ENCODE measurements at places on chromosomes 3 and 15.

DNA sequence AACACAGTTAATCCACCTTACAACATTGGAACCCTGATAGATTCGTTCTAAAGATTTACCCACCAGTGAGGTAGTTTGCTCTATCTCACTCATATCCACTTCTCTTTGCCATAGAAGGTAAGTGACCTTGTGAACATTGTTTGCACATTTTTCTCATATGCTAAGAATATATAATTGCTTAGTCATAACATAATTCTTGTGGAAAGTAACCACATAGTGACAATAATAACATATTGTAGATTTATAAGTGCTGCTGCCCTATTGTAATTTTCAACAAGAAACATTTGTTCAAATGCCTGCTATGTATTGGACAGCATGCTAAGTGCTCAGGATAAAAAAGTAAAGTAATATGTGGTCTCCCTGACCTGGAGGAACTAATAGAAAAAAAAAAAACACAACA lies 554.2 kb upstream of the KCNMB2 start:
- no peak for DNase-seq

GRCh38 chr15:40845511-40846284 lies 1.9 kb downstream of the SPINT1 start:
- DNase-seq, result no peak

DNA sequence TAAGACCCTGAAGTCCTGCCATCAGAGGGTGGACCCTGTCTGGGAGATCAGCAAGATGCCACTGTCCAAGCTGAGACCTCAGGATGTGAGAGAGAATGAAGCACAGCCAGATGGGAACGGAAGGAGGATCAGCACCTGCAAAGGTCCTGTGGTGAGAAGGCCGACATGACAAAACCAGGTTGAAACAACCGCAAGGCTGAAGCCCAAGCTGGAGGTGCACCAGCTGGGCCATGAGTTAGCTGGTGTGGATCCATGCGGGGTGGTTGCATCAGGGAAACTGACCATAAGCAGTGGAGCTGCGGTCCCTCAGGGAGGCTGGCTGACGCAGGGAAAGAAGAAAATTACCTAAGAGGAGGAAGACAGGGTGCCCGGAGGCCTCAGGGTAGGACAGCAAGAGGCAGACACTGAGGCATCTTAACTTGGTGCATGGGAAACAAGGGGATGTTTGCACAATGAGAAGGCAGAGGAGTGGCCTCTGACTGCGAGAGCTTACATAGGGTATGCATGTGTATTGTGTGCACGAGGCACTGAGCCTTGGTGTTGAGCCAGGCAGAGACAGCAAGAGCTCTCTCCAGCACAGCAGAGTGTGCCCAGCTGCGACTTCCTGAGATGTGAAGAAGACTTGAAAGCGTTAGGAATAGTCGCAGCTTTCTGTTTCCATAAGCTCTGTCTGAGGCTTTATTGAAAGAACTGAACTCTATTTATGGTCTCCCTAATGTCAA lies 497.7 kb downstream of the OCA2 start:
- no peak for DNase-seq

DNA sequence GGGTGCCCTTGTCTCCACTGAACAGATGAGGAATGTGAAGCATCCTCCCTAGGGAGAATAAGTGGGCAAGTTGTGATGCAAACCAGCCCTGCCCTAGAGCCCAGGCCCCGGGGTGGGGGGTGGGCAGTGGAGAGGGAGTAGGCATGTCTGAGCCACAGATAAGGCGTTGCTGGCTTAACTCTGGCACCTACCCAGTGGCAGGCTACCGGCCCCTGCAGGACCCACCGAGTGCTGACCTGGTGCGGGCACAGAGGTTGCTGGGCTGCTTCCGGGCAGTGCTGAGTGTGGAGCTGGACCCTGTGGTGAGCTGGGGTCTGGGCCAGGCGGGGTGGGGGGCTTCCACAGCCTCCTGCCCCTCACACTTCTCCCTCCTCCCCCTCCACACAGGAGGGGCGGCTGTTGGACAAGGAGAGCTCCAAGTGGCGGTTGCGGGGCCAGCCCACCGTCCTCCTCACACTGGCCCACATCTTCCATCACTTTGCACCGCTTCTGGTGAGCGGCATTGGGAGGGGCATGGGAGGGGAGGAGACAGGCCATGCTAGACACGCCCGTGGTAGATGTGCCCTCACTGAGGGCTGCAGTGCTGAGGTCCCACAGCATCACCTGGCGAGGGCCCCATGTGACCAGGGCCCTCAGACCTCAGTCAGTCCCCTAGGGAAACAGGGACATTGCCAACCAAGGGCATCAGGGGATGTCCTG lies 10.1 kb downstream of the RNF123 start:
- no peak for DNase-seq

DNA sequence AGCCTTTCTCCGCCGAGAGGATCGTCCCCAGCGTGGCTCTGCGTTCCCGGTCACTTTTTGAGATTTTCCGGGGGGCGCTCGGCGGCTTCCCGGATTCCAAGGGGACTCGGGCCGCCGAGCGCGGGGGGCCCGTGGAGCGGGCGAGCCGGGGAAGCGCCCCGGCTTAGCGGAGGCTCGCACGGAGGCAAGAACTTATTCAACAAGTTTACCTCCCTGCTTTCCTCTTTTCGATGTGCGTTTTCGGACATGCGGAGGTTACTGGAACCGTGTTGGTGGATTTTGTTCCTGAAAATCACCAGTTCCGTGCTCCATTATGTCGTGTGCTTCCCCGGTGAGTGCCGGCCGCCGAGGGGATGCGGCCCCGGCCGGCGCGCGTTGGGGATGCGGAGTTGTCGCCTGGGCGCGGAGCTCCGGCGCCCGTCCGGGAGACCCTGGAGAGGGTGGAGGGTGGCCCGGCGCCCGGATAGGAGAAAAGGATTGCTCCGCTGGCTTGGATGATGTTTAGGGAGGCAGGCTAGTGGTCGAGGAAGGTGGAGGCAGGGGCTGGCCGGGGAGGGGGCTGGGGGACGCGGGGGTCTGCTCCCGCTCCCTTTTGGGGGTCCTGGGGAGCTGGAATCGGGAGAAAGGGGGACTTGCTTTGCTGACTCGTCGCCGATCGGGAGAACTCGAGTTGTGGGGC lies 810 bp downstream of the PTPRG start:
- no peak for DNase-seq

GRCh38 chr15:40275523-40275922 lies 7.3 kb downstream of the ANKRD63 start:
- no peak for DNase-seq

DNA sequence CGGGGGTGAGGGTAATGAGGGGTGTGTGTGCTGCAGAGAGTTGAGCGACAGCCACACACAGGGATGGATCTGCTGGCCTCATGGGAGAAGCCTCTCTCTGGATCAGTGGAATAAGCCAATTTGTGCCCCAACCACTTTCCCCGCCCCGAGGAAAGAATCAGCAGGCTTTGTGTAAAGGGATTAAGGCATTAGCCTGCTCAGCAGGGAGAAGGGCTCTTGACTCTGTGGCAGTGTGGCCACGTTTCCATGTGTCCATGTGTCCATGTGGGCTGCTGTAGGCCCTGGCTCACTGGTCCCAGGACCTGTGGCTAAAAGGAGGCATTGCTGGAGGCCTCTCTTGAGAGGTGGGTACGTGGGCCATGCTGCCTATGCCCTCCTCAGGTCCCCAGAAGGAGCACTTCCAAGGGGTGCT lies 104.7 kb downstream of the HMG20A start:
- DNase-seq, result no peak

DNA sequence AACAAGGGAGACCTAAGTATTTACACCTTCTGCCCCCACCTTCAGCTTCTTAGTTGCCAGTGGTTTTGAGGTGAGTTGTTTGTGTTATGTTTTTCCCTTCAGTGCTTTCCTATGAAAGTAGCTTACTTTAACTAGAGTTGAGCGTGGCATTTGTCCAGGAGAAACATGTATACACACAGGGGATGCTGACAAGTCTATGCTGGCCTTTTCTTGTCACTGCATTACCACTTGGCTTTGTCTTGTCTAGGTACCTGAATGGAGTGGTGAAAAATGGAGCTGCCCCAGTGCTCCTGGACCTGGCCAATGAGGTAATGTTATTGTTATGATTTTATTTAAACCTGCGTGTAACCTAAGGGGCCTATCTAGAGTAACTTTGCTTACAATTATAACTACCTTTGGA lies 74.4 kb downstream of the CDIN1 start:
- DNase-seq, result no peak

DNA sequence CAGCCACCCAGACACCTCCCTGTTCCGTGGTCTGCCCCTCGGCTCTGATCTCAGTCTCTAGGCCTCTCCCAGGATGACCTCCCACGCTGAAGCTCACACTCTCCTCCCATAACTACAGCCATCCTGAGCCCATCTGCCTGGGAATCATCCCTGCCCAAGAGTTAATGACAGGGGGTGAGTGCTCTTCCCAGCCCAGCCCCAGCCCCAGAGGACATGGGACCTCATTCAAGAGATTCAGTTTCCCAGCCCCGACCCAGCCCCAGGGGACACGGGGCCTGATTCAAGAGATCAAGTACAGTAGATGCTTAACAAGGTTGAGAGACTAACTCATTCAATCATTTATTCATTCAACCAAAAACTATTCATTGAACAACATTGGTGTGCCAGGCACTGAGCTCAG lies 272.0 kb downstream of the XXYLT1 start:
- DNase-seq, result no peak

- DNase-seq, result no peak
Observed at GRCh38 chr3:195754141-195754540, 33.4 kb downstream of the MUC20 start.

DNA sequence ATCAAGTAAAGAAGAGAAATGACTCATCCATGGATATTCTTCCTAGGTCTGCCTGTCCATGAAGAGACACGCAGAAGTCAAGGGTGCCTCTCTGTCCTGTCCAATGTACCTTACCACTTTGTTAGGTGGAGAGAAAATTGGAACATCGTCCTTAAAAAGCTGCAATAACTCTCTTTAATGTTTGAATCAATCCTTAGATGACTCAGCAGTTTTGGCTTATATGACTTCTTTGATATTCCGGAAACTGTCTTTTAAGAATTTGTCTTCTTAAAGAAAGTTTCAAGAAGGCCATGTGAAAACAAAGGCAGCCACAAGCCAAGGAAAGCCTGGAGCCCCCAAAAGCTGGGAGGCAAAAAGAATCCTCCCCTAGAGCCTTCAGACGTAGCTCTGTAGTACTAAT lies 49.2 kb downstream of the MRPL3 start:
- DNase-seq, result no peak

- no peak for DNase-seq
Observed at GRCh38 chr15:52220937-52221660, 29.9 kb upstream of the GNB5 start.

DNA sequence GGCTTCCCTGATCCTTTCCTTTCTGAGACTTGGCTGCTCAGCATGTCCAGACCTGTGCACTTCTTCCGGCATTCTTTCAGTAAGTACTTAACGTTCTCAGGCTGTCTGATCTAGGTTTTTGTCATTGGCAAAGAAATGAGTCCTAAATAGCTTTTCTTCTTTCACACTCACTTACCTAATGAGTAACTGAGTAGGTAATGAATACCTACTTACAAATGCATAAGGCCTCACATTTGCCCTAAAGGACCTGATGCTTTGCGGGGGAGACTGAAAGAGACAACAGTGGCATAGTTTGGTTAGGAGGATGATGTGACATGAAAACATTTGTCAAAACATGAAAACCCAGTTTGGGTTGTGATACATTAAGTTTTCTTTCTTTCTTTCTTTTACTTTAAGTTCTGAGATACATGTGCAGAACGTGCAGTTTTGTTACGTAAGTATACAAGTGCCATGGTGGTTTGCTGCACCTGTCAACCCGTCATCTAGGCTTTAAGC lies 516.7 kb upstream of the CFAP20DC start:
- no peak for DNase-seq

DNA sequence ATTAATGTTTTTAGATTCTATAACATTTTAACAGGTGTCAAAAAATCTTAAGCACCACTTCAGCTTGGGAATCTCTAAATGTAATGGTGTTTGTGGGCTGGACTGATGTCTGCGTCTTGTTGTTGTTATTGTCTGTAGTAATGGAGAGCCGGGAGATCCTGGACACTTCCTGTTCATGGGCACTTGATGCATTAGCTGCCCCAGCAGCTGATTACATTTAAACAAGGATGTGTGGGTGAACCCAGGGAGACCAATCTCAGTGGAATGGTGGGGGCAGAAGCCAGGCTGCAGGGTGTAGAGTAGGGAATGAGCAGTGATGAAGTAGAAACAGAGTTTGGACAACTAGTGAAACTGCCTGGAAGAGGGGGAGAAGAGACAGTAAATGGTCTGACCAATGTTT lies 7.8 kb downstream of the CCR5AS start:
- DNase-seq, result no peak

DNA sequence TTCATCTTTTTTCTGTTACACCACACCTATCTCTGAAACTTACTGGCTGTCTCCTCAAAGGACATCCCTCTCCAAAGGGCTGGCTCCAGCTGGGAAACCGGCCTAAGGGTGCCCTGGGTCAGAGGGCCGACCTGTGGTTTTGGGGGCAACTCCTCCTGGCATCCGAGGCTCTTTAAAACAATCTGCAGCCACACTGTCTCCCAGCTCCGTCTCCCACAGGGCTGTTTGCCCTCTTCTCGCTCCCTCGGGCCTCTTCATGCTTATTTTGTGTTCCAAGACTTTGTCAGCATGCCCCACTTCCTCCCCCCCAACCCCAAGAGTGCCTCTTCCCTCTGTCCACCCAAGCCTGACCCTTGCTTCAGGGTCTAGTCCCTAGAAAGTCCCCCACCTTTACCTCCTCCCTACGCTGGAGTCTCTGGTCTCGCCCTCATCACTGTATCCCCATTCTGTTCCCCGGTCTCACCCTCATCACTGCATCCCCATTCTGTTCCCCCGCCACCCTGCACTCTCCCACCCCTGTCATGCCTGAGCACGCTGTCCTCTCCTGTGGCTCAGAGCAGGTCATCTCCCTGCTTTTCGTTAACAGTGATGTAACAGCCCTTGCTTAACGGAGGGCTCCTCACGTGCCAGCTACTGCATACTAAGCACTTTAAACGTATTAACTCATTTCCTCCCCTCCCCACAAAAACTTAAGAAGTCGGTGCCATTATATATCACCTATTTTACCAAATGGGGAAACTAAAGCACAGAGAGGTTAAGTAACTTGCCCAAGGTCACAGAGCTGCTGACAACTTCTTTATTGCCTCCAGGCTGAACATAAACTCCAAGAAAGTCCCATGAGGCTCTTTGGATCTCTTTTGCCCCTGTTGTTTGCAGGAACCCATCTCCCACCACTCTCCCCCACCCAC lies 1.1 kb upstream of the CSK start:
- DNase-seq, result no peak

DNA sequence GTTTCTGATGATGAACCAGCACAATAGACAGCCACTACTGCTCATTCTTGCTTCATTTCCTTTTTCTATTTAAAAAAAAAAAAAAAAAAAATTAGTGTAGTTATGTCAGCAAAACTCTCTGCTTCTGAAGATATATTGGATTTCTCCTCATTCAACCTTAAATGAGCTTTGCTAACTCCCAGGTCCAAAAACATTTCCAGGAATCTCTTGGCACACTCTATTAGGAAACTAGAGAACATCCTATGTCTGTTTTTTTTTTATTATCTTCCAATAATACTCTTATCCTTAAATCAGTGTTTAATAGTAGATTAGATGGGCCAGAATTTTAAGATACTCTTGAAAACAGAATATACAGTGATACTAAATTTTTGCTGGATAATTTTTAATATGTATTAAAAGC lies 398.0 kb downstream of the NAALADL2 start:
- DNase-seq, result no peak

- DNase-seq, result no peak
Observed at GRCh38 chr15:63041974-63042876, at the start of gene TPM1. TSS of gene TPM1 (plus strand) at chr15:63042747. CDS start at chr15:63042830, 83 bp downstream.
